ENCODE measurements at places on chromosomes 13 and 19.

- DNase-seq, result no peak
Observed at GRCh38 chr13:110705356-110705825, 525 bp downstream of the CARS2 start.

GRCh38 chr19:10998666-10999065 lies 37.8 kb downstream of the SMARCA4 start:
- DNase-seq, result no peak

- DNase-seq, result no peak
Observed at GRCh38 chr19:42252365-42253244, 2.3 kb downstream of the ERF start.

GRCh38 chr19:39078436-39079200 lies 5.5 kb upstream of the ACP7 start:
- DNase-seq, result no peak
